ENCODE measurements at places on chromosomes 5 and 9. TPM values are rescaled to one million over a fixed set of nuclear protein-coding genes. Genes with fewer than 3 reads are reported as not detected.

DNA sequence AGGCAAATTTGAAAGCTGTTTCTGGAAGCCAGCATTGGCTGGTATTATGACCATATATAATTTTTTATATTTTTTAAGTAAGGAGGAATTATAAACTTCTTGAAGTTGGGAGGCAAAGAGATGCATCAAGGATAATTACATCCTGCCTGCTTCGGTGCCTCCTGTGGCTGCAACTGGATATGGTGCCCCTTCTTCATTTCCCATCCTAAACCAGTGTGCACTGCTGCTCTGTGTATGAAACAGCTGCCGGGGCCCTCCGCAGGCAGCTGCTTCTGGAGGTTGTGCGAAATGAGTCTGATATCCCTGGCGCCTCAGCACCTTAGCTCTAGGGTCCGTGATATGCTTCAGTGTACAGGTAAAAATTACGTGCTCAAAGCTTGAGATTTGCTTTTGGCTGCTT, 304.2 kb downstream of the ENC1 start:
- DNase-seq: no peak

SLC34A3 gene
- total RNA-seq: not detected

ZNF618 gene
- total RNA-seq: 1.4 TPM

GRCh38 chr5:177109810-177110209, 23.1 kb downstream of the FGFR4 start:
- DNase-seq: no peak

DNA sequence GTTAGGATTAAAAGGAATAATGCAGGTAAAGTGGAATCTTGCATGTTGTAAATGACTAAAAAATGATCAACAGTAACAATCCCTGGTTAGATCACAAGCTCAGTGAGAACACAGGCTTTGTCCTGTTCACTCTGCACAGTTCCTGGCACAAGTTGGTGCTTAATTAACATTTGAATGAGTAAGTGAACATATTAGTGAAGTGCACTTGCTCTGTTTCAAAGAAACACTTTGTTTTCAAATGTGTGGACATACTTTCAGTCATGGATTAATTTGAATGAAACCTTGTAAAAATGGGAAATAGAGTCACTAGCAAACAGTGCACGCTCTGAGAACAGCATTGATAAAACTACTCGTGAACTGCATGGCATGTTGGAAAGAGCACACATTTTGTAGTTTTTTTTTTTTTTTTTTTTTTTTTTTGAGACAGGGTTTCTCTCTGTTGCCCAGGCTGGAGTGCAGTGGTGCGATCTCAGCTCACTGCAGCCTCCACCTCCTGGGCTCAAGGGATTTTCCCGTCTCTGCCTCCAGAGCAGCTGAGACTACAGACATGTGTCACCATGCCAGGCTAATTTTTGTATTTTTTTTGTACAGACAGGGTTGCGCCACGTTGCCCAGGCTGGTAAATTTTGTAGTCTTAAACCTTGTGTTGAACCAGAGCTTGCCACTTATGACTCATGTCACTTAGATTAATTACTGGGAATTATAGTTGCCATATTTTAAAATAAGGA, 159.9 kb downstream of the LURAP1L start:
- no peak for DNase-seq

All from heart right ventricle (tissue), 16 donors.